MG63 (cell line): ENCODE measurements at places on chromosomes 5 and 9. TPM values are rescaled to one million over a fixed set of nuclear protein-coding genes. Genes with fewer than 3 reads are reported as not detected.

The WDR38 gene
- total RNA-seq: not detected in 2 replicates

DNA sequence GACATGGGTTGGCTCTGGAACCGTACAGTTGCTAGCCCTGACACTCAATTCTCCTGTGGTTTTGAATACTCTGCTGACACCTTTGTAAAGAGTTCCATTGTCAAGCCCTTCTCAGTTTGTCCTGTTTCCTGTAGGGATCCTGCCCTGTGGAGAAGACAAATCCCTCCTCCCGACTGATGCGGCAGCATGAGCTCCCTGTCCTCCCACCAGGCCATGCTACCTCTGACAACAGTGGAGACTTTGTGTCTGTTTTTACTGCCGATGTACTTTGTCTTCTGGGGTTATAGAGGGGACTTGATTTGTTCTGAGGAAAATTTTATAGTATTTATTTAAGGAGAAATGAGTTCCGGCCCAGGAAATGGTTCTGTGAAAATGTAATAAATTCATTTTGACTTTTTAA is 57.8 kb downstream of the PRLR start:
- DNase-seq: no peak

GRCh38 chr9:105308461-105309341 is 64.2 kb downstream of the SLC44A1 start:
- no peak for DNase-seq

- peak; percentile 61 for DNase-seq
These were observed 62.7 kb upstream of the OSMR start for GRCh38 chr5:38783011-38783561.

The ISL1 gene
- 0.20 and 1.2 TPM in 2 replicates for total RNA-seq

The EIF4E1B gene
- not detected in 2 replicates for total RNA-seq
